NCI-H510A treated with DMSO at 0.1 percent for 48 hours (cell line): ENCODE measurements at places on chromosomes 5 and 9.

DNA sequence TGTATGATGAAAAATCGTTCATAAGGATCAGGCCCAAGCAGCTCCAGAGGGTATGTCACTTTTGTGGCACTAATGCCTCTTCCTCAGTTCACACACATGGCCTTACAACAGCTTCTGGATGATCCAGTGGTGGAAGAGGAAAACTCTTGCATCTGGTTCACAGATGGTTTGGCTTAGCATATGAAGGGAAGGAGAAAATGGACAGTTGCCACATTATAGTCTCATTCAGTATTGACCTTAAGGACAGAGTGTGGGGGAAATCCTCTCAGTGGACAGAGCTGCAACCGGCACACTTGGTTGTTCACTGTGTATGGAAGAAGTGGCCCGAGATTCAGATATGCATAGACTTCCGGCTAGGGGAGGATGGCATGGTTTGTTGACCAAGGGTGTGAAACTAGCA lies 22.8 kb downstream of the C9orf57 start:
- no peak for DNase-seq

- no peak for DNase-seq
Observed at GRCh38 chr9:114299286-114300152, 23.4 kb upstream of the ORM1 start.

DNA sequence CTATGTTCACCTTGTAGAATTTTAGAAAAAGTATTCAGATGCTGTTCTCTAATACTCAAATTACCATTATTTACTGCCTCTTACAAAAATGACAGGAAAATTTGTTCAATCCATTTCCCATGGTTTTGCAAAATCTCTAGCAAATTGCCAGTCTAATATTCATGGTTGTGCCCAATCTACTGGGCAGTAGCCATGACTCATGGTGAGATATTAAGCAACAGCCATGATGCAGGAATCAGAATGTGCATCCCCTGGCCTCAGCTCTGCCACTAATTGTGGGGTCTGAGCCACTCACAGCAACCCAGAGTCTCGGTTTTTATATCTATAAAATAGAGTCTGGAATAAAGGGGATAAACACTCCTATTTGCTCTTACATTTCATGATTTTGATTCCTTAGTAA lies 353.6 kb downstream of the DEPDC1B start:
- no peak for DNase-seq

- no peak for DNase-seq
Observed at GRCh38 chr5:143208365-143208641, 195.2 kb downstream of the NR3C1 start.

DNA sequence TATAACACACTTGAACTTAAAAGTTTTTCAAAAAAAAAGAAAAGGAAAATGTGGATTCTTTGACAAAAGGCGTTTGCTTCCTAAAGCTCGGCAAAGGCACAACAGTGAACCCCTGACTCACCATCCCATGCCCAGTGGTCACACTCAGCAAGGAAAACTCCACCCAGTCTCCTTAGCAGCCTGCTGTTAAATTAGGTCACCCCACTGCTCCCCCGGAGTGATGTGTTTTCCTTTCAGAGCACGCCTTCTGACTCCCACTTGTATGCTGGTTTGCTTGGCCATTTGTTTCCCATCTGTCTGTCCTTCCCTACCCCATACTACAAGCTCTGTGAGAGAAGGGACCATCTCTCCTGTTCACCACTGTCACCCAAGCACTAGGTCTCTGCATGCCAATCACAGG lies 23.8 kb downstream of the RETREG1 start:
- DNase-seq: no peak
